ENCODE measurements at places on chromosomes 11 and 22. TPM values are rescaled to one million over a fixed set of nuclear protein-coding genes. Genes with fewer than 3 reads are reported as not detected.
A peak's percentile ranks its signal among the peaks of the same experiment; 100 is the strongest.

DNA sequence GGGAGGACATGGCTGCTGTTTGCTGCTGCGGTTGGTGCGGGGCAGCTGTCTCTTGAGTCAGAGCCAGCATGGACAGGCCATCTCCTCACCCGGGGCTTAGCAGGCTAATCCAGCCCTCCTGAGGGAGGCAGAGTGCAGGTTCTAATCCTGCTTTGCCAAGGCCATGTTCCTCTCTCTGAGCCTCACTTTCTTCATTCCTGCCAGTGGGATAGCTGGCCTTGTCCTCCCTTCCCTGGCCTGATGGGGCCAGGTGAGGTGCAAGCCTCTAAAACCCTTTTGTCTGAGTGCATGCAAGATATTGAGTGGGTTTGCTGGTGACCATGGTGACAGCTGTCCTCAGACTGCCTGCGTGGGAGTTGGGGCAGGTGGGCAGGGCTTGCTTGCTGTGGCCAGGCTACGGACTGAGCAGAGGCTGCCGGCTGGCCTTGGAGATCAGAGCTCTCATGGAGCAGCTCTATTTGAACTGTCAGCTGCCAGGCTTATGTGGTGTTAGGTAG lies 3.6 kb downstream of the USP35 start:
- peak overlapping the region; percentile 3 for H3K27ac ChIP-seq
- no peak overlapping the region for H3K4me3 ChIP-seq
- DNase-seq: peak; percentile 51
- no peaks in the 10 kb centered on the region for H3K27me3 ChIP-seq

DNA sequence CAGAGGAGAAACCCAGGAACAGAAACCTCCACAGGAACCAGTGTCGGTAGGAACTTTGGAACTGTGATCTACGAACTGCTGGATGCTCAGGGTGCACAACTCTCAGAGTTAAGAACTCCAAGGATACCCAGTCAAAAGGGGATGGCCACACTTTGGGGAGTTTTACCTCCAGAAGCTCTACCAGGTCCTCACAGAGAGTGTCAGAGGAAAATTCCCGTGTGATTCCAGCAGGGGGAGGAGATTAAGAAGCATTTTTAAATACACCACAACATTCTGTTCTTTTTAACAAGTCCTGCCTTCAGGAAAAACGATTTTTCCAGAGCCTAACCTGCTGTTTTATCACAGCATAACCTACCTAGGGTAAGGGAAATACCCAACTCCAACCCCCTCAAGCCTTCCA lies 104.0 kb downstream of the SOX6 start:
- no peaks in the 10 kb centered on the region for H3K36me3 ChIP-seq
- DNase-seq: no peak
- no peaks in the 10 kb centered on the region for H3K27me3 ChIP-seq
- no peak overlapping the region for H3K4me3 ChIP-seq
- H3K4me1 ChIP-seq: no peaks in the 10 kb centered on the region

The MCHR1 gene
- total RNA-seq: not detected

The TRIM6 gene
- 8.8 TPM for total RNA-seq

Measured in upper lobe of left lung (tissue), 6 donors.